ENCODE measurements at places on chromosomes 2 and 18.

DNA sequence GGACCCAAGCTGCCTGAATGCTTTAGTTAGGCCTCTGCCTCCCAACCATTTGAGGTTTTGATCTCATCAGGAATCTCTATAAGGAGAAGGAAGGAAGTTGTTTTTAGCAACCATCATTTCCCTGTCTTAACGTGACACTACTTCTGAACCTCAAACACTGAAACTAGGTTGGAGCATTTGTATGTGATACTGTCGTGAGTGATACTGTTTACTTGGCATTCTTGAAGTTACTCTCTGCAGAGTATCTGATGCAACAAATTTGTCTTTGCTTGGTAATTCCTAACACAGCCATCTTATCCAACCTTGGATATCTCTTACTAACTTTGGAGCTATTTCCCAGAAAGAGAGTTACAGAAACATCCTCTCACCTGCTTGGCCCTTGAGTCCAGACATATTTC, 22.1 kb downstream of the TTLL4 start:
- no peak for DNase-seq

DNA sequence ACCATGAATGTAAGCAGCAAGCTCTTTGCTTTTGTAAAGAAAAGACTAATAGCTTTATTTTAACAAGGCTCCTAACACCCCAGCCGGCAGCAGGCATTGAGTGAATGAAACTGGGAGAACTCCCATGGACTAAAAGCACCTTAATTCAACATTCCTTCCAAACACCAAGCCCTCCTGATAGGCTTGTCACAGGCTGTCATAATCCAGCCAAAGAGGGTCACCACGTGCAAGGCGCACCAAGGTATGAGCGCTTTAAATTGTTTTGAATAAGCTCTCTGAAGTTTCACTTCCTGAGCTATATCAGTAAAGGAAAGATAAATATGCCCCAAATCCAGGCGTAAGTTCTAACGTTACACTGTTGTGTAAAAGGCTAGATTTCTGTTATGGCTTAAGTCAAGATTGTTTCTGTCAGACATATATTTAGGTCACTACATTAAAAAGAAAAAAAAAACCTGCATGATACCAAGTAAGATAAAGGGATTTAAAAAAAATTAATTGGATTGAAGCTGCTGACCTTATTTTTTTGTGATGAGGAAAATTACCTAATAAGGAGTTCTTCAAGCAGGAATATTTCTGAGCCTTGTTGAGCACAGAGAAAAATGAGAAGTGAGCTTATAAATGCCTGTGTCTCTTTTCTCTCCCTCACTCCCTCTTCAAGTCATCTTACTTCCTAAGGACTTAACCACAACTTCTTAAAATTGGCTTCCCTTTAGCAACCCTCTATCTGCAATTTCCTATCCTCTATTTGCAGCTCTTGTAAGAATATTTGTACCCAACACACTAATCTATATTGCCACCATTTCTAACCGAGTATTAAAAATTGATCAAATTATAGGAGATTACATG, 136.1 kb upstream of the NRP2 start:
- no peak for DNase-seq

GRCh38 chr2:25977768-25978167, 4.5 kb downstream of the KIF3C start:
- DNase-seq = no peak

DNA sequence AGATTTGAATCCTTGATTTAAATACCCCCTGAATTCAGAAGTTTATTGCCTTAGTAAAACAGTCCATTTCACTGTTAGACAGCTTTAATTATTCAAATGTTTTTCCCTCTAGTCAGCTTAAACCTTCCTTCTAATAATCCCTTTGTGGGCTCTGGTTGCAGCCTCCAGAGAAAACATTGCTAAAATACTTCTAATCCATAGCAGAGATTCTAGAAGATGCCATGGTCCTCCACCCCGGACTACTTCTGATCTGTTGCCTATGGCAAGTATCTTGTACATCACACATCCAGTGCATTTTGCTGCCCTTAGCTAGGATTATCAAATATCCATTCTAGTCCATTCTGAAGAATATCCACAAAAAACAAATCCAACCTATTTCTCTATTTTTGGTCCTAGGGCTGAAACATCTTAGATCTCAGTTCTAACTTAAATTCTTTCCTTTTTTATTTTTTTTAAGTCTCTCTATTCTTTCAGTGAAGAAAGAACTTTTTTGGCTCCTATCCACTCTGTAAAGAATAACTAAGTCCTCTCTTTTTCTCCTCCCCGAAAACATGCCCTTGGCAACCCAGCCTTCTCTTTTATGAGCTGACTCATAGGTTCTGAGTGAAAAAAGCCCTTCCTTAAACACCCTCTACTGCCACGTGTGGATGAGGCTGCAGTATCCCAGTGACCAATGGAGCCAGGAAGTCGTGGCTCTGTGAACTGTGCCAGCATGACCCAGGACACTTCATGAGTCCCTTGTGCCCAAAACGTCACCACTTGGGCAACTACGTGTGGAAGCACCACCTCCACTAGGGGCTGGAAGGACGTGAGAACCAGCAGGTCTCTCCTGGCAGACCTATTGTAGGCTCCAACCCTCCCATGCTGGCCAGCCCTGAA, 349.8 kb downstream of the TNS1 start:
- no peak for DNase-seq

- DNase-seq = no peak
Observed at GRCh38 chr18:23391156-23391555, 61.9 kb upstream of the RIOK3 start.

DNA sequence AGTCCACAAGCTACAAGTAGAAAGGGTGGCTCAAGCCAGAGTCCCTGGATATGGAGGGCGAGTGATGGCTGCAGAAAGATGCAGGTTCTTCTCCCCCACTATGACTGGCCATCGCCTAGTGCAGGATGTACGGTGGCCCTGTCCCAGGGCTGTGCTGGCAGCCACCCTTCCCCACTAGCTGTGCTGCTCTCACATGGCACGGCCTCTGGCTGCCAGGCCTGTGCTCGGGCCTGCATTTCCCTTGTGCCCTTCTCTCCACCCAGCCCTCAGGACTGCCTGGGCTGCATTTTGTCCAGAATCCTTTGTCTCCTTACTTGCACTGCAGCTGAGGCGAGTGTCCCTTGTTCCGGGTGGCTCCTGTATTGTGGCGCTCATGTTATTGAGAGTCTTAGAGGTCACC, 1.6 kb upstream of the RAMP1 start:
- no peak for DNase-seq

DNA sequence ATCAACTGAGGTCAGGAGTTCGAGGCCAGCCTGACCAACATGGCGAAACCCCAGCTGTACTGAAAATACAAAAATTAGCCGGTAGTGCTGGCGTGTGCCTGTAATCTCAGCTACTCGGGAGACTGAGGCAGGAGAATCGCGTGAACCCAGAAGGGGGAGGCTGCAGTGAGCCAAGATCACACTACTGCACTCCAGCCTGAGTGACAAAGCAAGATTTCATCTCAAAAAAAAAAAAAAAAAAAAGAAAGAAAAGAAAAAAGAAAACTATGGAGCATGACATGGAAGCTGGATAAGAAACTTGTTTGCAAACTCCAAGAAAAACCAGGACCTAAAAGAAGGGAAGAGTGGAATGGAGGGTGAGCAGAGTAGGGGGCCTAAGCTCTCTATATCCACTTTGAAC, 1.9 kb upstream of the CHMP1B start:
- no peak for DNase-seq

DNA sequence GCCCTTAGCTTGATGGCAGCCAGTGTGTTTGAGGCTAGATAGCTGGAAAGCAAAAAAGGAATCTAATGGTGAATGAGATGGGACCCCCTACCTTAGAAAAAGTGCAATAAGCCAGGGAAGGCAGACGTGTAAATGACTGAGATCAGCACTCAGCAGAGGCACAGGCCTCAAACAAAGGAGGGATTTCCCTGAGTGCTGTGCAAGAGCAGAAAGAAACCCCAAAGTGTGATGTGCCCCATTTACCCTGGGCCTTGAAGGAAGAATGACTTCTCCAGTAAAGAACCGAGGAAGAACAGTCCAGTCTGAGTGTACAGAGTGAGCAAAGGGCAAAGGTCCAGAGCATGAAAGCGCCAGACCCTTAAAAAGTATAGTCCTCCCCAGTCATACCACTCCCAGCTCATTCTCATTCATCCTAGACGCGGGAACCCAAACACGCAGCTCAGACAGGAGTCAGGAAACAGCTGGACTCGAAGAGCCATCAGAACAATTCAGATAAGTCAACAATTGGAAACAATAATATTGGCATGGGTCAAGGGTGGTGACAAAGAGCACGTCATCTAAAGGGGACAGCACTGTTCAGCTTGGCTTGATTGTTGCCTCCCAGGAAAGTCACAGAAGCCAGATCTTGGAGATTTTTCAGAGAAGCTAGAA, 121.7 kb downstream of the INO80D start:
- DNase-seq = no peak

DNA sequence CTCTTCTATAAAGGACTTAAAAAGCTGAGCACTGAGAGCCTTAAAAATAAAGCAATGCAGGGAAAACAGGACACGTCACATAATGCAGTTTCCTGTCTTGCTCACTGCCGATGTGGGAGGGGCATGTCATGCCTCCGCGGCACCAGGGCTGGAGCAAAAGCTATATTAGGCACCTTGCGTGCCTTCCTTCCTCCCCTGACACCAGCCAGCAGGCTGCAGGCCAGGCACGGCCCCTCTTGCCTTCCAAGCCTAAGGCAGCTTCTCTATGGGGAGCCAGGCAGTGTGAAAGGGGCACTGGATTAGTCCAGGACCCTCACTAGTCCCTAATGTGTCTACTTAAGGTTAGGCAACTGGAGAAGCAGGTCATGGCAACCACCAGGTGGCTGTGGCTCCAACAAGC, 26.3 kb downstream of the MRPL35 start:
- no peak for DNase-seq

GRCh38 chr18:58624011-58624410, 4.9 kb downstream of the ALPK2 start:
- DNase-seq = no peak

Measured in stimulated activated CD8-positive, alpha-beta memory T cell treated with anti-CD3 and anti-CD28 coated beads, Interleukin-7, amount 100 ng/mL, for 24 hours (primary cell).